ENCODE measurements at places on chromosomes 6 and 20.

- H3K4me3 ChIP-seq, result no peak overlapping the region
- H3K27ac ChIP-seq, result no peak overlapping the region
- no peaks in the 10 kb centered on the region for H3K36me3 ChIP-seq
- H3K27me3 ChIP-seq, result no peaks in the 10 kb centered on the region
- H3K4me1 ChIP-seq, result no peaks in the 10 kb centered on the region
These were observed 137.5 kb upstream of the SLC24A3 start for GRCh38 chr20:19074828-19075516.

GRCh38 chr20:17083738-17084137 lies 143.1 kb upstream of the PCSK2 start:
- H3K36me3 ChIP-seq, result no peaks in the 10 kb centered on the region
- H3K4me1 ChIP-seq, result no peaks in the 10 kb centered on the region

DNA sequence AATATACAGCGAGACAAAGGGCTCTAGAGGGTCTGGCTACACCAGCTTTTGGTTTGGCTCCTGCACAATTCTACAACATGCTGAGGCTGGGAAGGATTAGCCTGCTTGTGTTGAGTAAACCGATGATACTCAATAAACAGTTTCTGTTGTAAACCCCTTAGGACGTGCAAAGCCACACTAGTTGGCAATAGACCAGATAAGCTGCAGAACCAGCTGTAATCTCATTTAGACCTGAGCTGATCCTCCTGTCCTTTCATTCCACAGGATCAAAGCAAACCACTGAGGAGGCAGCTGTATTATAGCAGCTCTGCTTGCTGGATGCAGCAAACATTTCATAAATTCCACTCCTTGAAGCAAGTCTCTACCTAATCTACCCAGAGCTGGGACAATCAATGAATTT lies 79.7 kb downstream of the MMS22L start:
- peak; percentile 75 for DNase-seq
- no peak overlapping the region for H3K27ac ChIP-seq
- H3K4me1 ChIP-seq, result no peaks in the 10 kb centered on the region
- no peaks in the 10 kb centered on the region for H3K27me3 ChIP-seq
- no peak overlapping the region for H3K4me3 ChIP-seq

DNA sequence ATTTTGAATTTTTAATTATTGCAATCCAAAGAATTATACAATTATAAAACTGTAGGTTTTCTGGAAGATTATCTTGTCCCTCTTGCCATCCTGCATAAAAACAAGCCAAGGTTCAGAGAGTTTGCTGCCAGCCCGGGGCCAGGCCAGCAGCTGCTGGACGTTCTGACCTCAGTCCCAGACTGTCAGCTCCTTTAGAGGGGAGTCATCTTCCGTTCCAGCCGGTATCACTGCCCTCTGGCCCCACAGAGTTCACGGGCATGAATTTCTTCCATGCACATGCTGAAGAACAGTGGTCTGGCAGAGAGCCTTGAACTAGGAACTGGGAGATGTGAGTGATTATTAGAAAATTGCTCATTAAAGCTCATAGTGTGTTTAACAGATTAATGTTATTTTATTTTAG lies 130.4 kb upstream of the QKI start:
- no peak overlapping the region for H3K4me3 ChIP-seq
- no peaks in the 10 kb centered on the region for H3K36me3 ChIP-seq
- no peaks in the 10 kb centered on the region for H3K27me3 ChIP-seq
- no peaks in the 10 kb centered on the region for H3K4me1 ChIP-seq
